Trophoblast cell (in vitro differentiated cells and primary cell): ENCODE measurements at places on chromosomes 7 and 10.

DNA sequence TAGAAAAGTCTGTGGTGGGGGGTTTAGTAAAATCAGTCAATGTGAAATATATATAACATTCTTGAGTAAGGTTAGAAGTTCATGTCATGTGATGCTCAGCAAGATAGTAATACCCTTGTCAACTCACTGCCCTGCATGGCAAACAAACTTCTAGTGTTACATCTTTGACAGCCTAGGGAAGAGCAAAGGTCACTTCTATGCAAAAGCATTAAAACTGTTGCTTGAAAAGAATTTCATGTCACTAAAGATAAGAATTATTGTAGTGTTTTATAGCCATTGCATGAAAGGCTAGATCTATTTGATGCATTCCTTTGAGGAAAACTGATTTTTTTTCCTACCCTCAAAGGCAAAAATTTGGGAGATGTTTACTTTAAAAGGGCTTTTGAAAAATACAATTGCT is 176.0 kb downstream of the SKAP2 start:
- no peak for DNase-seq

DNA sequence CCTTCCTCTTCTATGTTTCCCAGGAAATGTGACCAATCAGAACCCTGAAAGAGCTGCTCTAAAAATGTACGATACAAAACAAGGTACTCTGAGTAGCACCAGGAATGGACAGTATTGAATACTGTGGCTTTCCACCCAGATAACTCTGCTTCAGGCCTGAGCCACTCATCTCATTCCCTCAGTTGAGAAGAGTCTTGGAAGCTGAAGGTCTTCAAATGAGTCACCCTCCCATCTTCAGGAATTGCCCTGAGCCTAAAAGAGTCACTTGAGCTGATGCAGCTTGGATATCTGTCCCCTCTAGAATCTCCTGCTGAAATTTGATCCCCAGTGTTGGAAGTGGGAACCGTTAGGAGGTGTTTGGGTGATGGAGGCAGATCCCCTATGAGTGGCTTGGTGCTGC is 210.4 kb downstream of the DGKI start:
- no peak for DNase-seq

DNA sequence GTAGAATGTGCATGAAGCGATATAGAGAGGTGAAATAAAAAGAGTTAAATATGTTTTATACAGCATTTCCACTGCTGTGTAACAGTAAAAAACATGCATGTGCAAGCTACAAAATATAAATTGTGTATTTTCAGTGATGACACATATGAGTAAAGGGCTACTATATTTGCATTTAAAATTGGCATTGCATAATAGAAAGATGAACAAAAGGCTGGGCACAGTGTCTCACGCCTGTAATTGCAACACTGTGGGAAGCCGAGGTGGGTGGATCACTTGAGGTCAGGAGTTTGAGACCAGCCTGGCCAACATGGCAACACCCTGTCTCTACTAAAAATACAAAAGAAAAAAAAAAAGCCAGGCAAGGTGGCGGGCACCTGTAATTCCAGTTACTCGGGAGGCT is 79.8 kb upstream of the CCDC71L start:
- no peak for DNase-seq

GRCh38 chr10:64977915-64978314 is 1456.7 kb downstream of the REEP3 start:
- no peak for DNase-seq

GRCh38 chr7:26627891-26628341 is 236.5 kb downstream of the SKAP2 start:
- DNase-seq = no peak

GRCh38 chr10:105969884-105970377 is 1194.6 kb downstream of the SORCS1 start:
- DNase-seq = no peak

DNA sequence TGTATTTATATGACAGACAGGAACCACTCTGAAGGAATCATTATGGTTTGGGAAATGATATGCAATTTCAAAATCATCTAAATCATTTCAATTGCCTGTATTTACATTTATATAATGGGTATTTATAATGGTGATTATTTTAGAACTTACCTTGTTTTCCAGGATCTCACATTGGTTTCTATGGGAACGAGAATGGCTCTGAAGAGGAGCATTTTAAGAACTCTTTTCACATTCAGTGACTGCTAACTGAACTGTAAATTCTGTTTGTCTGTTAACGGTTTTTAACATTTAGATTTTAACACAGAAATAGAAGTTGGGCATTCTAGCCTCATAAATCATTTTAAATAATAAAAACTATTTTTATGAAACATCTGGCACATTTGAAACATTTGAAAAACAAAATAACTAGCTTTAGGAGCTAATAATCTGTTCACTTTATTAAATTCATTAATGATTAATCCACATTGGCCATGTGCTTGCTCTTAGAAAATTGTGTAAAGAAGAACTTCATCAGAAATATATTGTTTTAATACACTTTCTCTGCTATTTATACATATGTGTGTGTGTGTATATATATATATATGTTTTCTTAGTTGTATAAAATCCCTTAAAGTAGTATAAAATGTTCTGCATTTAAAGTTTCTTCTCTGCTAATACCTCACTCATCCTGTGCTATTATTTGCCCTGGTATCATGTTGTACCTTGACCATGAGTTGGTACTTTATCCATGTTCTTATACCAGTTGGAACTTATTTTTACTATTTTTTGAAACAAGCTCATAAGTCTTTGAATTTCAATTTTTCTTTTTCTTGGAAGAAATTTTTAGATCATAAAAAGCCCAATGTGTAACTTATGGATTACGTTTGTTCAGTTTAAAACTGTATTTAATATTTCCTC is 8.7 kb upstream of the SEM1 start:
- no peak for DNase-seq

DNA sequence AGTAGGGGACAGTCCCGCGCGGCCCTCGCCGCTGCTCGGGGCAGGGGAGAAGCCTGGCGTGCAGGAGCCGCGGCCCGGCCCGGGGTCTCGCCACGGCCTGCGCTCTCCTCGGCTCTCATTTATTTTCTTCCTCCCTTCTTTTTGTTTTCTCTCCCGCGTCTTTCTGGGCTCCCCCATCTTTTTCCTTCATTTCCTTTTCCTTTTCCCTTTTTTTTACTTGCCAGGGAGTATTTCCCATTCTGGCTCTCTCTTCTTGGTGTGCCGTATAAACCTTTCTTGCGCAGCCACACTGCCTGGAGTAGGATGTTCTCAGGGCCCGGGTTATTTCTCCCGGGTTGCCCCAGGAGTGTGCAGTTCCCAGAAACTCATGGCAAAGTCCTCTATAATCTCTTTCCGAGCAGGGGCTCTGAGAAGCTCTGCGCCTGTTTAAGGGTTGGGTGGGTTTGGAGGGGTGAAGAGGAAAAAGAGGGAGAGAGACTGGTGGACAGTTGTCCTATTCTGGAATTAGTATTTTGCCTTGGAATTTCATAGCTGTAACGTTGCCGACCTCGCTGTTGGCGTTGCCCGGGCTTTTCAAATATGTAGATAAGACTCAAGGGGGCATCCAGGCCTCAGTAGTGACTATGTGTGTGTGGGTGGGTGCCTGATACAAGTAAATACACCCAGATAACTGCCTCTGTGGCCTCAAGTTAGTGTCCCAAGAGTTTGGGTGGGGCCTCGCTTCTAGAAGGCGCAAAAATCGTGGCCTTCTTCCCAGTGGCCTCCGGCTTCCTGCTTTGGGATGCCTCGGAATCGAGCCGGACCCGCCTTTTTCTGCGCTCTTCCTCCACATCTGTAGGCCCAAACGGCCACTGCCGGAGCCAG is 4.3 kb upstream of the ZNF503 start:
- no peak for DNase-seq

GRCh38 chr7:138029126-138029525 is 27.2 kb upstream of the CREB3L2 start:
- peak; percentile 43 for DNase-seq

DNA sequence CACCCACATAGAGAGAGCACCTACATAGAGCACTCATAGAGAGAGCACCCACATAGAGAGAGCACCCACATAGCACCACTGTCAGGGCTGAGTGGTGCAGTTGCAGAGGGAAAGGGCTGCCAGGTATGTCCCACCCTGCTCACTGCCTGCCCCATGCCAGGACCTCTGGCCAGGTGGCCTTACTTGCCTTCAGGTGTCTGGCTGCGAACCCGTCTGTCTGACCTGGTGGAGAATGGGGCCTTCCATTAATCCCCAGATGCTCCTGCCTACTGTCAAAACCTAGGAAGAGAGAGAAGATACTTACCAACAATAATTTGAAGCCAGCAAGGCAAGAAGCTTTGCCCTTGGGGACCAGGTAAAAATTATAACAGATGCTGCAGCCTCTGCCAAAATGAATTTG is 51.1 kb downstream of the INSIG1 start:
- no peak for DNase-seq

DNA sequence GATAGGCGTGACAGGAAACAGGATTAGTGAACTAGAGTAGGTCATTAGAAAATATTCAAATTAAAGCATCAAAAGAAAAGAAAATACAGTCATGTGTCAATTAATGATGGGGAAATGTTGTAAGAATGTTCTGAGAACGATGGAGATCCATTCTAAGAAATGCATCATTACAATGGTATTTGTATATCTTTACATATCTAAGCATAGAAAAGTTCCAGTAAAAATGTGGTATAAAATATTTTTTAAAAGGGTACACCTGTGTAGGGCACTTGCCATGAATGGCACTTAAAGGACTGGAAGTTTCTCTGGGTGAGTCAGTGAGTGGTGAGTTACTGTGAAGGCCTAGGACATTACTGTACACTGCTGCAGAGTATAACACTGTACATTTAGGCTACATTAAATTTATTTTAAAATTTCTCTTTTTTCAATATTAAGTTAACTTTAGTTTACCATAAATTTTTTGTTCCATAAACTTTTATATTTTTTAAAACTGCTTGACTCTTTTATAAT is 282.5 kb downstream of the BMPER start:
- DNase-seq = no peak

DNA sequence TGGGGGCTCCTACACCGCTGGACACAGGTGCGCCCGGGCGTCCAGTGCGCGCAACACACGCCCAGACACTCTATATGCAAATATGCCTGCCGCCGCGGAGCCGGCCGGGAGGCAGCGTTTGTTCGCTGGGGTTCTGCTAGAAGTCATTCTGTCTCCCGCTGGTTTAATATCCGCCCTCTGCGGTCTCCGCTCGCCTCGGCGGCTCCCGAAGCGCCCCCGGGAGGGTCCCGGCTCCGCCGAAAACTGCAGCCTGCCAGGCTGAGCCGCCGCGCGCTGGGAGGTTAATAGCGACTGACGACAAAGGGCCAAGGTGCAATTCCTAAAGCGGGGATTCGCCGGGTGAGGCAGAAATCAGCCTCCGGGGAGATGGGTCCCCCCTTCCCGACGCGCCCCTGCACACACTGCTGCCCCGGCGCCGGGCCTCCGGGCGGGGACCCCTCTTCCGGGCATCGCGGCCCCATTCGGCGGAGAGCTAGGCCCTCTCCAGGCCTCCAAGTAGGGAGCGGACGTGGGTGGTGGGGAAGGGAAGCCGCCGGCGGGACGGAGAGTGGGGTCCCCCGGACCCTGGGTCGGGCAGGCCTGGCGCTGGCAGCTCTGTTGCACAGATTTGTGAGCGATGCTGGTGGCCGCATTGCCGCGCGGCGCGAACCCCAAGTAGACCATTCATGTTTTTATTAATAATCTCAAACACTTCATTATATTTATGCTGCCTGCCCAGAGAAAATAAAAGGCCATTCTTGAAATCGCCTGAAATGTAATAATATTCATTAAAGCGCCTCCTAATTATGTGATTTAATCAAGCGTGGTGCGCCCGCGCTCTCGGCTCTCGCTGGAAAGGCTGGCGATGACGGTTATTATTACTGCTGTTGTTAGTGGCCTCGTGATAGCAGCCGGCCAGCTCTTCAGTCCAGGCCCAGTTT is 9.1 kb downstream of the EN2 start:
- DNase-seq = no peak

- no peak for DNase-seq
These were observed 342.7 kb downstream of the CXCL12 start for GRCh38 chr10:44042075-44042770.

DNA sequence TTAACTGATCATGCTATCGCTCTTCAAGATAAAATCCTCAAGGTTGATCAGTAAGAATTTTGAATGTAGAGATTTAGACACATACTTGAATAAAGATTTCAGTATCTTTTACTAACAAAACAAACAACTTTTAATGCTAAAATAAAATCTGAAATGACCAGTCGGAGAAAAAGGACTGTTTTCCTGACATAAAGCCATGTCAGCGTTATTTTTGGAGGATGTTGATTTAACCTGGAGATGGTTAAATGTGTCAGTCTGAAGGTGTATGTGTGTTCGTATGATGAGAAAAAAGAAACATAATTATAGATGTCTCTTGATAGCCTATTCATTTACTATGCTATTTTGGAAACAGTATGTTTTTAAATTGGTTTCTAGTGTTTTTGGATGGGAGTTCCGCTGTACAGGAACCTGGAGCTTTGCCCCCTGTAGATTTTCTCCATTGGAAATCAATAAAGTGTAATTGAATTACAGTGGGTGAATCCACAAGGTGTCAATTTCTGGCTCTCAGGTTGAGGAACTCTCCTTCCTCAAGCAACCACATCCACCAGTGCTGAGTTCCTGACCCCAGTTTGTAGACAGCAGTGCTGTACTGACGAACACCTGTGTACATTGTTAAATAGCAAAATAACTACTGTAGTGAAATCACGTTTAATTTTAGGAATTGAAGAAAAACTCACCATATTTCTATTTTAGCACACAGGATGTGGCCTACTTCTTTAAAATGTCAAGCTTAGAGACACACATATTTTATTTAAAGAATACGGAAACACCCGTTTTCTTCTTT is 670.1 kb downstream of the MAGI2 start:
- no peak for DNase-seq

DNA sequence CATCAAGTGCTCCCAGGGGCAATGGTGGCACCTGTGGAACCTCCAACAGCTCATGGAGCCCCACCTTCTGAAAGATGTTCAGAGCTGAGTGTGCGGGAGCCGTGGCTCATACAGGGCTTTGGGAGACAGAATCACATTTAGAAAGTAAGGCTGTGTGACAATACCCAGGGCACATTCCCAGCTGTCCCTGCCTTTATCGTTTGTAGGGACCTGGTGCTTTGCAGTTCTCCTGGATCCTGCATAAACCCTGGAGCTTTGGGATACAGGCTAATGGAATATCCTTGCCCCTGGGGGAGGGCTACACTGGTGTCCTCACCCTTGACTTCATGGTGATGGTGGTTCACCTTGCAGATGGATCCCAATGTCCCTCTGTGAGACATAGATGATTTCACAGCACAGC is 134.8 kb upstream of the LAMB4 start:
- no peak for DNase-seq
